ENCODE measurements at places on chromosomes 16 and 17.

DNA sequence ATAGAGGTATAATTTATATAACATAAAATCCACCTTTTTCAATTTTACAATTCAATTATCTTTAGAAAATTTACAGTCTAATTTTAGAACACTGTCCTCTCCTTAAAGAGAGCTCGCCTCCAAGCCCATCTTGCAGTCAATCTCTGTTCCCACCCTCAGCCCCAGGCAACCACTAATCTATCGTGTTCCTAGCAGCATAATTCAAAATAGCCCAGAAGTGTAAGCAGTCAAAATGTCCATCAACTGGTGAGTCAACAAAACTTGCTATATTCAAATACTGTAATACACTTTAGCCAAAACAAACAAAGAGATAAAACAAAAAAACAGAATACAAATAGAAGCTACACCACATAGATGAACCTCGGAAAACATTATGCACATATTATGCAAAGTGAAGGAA lies 1006.8 kb upstream of the EEF2KMT start:
- no peak for DNase-seq

GRCh38 chr16:80433623-80434022 lies 107.2 kb upstream of the DYNLRB2 start:
- no peak for DNase-seq

DNA sequence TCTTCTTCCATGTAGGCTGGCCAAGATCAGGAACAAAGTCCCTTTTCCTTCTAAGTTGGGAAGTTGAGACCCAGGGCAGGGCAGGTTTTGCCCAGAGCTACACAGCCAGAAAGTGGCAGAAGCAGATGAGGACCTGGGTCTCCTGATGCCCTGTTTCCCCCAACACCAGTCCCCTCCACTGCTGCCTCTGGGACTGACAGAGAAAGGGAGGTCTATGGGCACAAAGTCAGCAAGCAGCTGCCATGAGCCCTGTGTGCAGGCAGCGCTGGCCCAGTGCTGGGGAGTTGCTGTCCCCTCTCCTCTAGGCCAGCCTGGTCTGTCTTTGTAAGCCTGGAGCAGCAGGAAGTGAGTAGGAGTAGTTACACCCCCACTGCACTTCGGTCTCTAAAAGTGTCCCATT lies 46.9 kb upstream of the NKD1 start:
- no peak for DNase-seq

GRCh38 chr16:86357303-86357702 lies 153.0 kb upstream of the FOXF1 start:
- no peak for DNase-seq

- no peak for DNase-seq
Observed at GRCh38 chr17:21289902-21290571, 5.5 kb downstream of the MAP2K3 start.

DNA sequence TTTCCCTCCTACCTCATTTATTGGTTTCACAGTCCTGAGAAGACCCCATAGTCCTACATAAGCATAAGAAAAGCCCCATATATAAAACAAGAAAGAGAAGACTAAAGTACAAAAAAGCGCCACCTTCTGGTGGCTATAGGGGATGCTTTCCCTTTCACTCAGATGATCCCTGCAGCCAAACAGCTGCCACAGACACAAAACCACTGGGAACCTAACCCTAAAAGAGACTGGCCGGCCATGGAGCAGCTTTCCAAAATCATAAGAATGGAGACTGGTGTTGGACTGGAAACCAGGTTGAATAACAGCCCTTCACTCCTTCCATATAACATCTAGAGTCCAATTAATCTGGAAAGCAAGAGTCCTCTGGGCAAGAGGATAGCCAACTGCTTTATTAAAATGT lies 11.4 kb downstream of the DYNC1LI2 start:
- peak; percentile 39 for DNase-seq

GRCh38 chr16:72604375-72604774 lies 432.4 kb upstream of the PMFBP1 start:
- DNase-seq = no peak

GRCh38 chr16:66443269-66443652 lies 16.2 kb downstream of the BEAN1 start:
- DNase-seq = no peak

- DNase-seq = no peak
Observed at GRCh38 chr16:27323781-27324561, 10.2 kb downstream of the IL4R start.

- DNase-seq = peak; percentile 89
Observed at GRCh38 chr17:73956595-73957465, 246.6 kb upstream of the RPL38 start.

GRCh38 chr17:34781071-34781470 lies 180.2 kb downstream of the CCT6B start:
- no peak for DNase-seq

DNA sequence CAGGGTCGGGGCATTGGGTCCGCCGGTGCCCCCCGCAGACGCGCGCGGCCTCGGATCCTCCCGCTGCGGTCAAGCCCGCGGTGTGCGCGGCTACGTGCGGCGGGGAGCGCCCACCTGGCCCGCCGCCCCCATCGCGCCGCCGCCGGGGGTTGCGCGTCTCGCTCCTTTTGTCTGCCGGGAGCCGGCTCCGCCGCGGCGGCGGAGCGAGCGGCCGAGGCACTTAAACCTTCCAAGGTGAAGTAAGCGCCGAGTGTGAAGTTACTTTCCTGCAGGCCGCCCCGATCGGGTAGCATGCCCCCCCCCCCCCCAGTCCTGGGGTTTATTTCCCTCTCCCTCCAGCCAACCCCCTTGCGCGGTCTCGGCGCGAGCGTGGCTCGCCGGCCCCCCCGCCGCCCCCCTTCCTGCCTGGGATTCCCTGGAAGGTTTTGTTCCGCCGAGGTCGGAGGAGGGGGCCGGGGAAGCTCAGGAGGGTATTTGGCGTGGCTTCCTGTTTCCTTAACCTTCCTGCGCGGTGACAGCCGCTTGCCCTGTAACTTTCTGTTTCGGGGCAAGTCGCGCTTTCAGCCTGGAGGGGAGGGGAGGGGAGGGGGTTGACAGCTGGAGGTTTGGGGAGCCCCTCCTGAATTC lies 56.6 kb upstream of the GSE1 start:
- peak; percentile 58 for DNase-seq

DNA sequence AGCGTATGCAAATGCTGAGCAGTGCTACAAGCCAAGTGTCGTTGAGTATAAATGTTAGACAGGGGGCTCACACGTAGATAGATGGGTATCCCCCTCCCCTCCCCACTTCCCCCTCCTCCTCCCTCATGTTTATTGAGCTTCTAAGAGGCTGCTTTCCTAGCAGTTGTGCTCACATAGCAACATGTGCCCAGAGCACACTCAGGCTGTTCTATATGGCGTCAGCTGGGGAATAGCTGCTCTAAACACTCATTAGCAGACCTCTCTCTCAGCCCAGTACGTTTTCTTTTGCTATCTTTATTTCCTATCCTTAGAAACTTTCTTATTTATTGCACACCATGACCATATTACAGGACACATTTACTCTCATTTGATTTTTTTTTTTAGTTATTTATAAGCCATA lies 1.8 kb downstream of the KCNJ2 start:
- DNase-seq = no peak

DNA sequence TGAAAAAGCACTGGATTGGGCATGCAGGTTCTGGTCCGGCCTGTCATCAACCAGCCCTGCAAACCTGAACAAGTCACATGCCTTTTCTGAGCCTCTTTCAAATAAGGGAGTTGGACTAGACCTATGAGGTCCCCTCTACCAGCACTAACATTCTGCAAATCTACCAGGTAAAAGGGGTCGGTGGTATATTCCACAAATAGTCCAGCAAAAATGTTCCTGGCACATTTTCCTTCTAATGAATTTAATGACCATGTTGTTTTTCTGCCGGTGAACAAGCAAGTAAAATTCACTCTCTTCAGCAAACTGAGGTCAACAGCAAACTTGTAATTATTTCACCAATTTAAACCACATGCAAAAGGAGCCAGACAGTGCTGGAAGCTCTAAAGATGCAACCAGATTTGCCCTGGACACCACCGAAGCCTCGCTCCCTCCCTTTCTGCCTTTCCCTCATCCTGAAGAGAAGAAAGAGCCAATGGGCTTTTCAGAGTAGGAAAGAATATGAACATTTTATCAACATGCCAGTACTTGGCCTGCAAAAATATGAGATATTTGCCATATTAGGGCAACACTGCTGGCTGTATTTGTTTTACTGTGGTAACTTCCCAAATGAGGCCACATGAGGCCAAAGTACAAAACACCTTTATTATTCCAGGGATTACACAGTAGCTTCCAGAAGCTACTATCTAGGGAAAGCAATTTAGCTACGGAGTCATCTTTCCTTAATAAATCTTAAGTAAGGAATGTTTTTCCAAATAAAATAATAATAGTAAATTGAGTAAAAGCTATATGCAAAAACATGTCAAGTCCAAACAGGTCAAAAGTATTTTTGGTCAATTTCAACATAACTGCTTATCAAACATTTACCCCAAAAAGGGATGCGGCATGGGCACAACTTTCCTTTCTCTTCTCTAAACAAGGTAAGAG lies 45.0 kb downstream of the USP31 start:
- DNase-seq = no peak

DNA sequence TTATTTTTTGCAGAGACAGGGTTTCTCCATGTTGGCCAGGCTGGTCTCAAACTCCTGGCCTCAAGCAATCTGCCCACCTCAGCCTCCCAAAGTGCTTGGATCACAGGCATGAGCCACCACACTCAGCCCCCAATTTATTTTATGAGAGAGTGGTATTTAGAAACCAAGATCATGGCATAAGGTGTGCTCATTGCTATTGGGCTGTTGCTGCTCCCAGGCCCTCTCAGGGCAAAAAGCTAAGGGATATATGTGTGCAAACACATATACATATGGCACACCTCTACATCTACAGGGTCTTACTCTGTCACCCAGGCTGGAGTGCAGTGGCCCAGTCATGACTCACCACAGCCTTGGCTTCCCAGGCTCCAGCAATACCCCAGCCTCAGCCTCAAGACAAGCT lies 15.0 kb upstream of the CMTM4 start:
- DNase-seq = no peak

DNA sequence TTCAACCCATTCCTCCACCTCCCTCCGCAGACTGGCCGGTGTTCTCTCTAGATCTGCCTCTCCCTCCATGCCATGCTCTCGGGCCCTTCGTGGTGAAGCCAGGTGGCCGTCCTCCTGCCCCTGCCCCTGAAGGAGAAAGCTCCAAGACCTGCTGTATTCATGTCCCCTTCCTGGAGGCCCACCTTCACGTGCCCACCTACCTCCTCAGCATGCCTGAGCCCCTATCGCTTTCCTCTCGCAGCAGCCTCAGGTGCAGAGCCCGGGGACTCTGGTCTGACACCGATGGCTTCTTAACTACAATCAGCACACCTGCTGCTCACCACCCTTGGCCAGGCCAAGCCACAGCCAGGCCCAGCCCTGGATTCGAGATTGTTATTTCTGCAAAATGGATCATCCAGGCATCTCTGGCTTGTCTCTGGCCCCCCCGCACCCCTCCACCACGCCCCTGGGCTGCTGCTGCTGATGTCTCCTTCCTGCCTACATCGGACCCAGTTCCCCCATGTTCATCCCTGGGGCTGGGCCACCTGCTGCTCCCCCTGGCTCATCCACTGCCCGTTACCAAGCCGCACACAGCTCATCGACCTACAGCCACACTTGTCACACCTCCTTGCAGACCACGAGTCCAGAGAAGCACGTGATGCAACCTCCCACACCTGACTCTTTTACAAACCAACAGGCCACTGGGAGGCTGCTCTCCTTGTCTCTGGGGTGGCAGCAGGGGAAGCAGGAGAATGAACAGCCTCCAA lies 32.5 kb upstream of the TNFRSF13B start:
- DNase-seq = no peak

GRCh38 chr17:77828749-77829539 lies 129.6 kb upstream of the TNRC6C start:
- no peak for DNase-seq

GRCh38 chr17:33527290-33527689 lies 234.2 kb upstream of the ASIC2 start:
- no peak for DNase-seq

DNA sequence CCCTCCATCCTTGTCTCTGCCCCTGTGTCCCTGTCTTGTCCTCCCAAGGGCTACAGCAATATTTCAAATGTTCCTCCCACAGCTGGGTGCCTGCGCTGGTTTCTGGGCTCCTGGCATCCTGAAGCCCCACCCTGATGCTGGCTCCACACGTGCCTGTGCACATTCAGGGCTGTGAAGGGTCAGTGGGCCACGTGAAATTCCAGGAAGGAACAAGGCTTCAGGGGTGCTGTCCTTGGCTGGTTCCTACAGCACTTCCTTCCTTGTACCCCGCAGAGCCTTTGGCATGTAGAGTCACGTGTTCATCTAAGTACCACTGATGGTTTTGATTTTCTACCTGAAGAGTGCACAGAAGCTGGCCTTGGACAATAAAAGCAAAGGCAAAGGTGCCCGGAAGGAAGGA lies 57.7 kb upstream of the NLK start:
- DNase-seq = no peak

- no peak for DNase-seq
Observed at GRCh38 chr16:84614073-84614459, 3.8 kb downstream of the COTL1 start.

GRCh38 chr17:2564877-2565276 lies 28.6 kb upstream of the PAFAH1B1 start:
- no peak for DNase-seq

DNA sequence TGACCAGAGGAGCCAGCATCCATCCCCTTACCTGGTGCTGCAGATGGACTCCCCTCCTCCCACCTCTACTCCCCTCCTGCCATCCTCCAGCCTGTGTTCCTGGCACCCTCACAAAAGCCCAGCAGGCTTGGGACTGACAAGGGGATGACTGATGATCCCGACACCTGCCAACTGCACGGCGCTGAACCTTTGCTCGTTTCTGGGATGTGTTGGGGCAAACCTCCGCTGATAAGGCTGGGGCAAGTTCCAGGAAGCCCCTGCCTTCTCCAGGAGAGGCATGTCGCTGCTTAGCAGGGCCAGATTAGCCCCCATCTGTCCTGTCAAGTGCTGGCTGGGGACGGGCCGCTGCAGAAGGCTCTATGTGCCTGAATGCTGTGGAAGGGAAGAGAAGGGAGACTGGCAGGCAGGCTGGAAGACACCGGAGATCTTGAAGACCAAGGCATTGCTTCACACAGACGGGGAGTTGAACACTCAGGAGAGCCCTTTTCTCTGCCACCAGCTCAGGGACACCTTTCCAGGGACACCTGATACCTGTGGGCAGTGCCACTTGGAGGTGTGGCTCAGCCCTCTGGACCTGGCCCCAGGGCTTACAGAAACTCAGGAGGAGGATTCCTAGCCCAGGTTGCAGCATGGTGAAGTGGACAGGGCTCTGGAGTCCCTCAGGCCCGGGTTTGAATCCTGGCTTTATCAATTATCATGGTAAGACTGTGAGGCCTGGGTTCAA lies 973 bp upstream of the KRT15 start:
- DNase-seq = no peak

- DNase-seq = no peak
Observed at GRCh38 chr16:60310846-60311445, 1576.8 kb upstream of the GOT2 start.

DNA sequence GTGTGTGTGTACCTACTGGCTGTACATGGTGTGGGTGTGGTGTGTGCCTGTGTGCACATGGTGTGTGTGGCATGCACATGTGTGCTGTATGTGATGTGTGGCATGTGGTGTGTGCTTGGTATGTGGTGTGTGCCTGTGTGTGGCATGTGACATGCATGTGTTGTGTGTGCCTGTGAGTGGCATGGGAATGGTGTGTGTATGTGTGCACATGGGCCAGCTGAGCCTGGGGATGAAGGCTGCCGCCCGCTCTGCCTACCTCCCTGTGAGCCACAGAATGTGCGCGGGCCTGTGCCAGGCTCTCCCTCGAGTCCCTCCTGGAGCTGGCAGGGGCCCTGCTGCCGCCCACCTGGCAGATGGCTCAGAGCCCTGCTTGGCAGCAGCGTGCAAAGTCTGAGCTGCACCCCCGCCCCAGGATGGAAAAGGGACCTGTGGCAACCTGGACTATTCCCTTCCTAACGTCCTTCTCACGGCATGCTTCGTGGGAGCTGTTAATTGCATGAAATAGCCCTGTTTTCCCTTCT lies 9.3 kb downstream of the PRSS27 start:
- no peak for DNase-seq
